ENCODE measurements at places on chromosomes 3 and 15.
A peak's percentile ranks its signal among the peaks of the same experiment; 100 is the strongest.

GRCh38 chr3:70729845-70730244, 417.4 kb upstream of the MDFIC2 start:
- DNase-seq: no peak

GRCh38 chr3:141436180-141436579, 50.6 kb upstream of the RASA2 start:
- DNase-seq: peak; percentile 70

GRCh38 chr3:51500632-51501131, 867 bp upstream of the DCAF1 start:
- no peak for DNase-seq

DNA sequence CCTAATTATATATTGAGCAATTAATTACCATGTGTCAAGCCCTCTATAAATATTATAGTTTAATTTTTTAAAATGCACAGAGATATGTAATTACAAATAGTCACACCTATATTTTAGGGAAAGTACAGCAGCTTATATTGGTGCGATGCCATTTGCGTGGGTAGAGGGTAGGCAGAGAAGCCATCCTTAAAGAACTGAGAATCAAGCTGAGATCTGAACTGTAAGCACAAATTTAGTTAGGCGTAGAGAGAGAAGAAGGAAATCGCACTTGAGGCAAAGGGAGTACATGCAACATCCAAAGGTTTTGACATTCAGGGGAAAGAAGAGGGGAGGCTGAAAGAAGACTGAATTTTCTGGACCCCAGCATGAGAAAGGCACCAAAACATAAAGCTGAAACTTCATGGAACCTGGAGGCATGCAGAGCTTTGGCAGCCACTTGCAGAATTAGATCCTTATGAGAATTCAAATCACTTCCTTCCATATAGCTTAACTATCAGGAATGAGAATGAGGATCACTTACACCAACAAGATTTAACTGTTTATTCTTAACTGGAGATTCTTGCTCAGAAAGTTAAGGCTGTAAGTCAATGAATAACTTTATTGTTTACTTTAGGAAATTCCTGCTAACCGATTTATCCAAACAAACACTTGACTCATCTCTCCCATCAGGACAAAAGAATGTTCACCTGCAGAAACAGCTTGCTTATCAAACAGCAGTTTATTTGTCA, 114.3 kb downstream of the TGFBR2 start:
- no peak for DNase-seq

GRCh38 chr3:14988988-14989394, 41.6 kb downstream of the NR2C2 start:
- DNase-seq: peak; percentile 48

- no peak for DNase-seq
Observed at GRCh38 chr15:92362001-92362350, 31.7 kb upstream of the ST8SIA2 start.

GRCh38 chr3:179348325-179349013, 960 bp downstream of the MFN1 start:
- peak; percentile 49 for DNase-seq

GRCh38 chr15:28937271-28937670, 51.5 kb downstream of the APBA2 start:
- no peak for DNase-seq

All from hematopoietic multipotent progenitor cell treated with erythropoietin and hydrocortisone succinate and interleukin-3 and kit ligand, for 4 days (in vitro differentiated cells).